ENCODE measurements at places on chromosomes 5 and 9.

DNA sequence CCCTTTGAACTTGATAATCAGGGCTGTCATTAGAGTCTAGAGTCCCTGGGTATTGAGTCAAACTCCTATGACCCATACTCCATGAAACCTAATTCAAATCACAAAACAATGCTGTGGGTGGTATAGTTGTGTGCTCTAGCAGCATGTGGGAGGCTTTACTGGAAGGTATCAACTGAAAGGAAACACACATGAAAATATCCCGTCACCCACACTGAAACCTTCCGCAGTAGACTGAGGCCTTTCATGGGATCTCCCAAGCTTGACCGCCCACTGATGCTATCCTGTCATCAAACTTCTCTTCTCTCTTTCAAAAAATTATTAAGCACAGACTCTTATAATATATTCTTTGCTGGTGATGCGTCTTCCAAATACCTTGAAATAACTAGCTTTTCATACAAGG, 569.1 kb upstream of the MEF2C start:
- no peak for DNase-seq

DNA sequence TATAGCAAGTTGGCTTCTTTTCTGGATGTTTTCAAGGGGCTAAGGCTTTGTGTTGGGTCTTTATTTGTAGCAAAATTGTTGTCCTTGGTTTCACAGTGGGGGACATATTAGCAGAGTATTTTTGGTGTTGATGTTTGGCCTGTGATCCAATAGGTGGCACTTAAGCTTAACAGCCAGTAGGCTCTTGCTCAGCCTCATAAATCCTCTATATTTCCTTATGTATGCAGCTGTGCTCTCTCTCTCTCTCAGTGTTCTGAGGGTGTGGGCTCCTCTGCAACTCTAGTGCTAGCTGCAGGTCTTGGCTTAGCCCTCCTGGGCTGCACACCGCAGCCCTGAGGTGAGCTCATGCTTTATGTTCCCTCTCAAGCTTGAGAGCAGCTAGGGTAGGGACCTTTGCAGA, 195.0 kb upstream of the GHR start:
- DNase-seq = no peak

- DNase-seq = no peak
Observed at GRCh38 chr5:156913355-156913718, 49.7 kb downstream of the TIMD4 start.

GRCh38 chr5:73673161-73673591, 47.2 kb downstream of the ARHGEF28 start:
- DNase-seq = no peak

DNA sequence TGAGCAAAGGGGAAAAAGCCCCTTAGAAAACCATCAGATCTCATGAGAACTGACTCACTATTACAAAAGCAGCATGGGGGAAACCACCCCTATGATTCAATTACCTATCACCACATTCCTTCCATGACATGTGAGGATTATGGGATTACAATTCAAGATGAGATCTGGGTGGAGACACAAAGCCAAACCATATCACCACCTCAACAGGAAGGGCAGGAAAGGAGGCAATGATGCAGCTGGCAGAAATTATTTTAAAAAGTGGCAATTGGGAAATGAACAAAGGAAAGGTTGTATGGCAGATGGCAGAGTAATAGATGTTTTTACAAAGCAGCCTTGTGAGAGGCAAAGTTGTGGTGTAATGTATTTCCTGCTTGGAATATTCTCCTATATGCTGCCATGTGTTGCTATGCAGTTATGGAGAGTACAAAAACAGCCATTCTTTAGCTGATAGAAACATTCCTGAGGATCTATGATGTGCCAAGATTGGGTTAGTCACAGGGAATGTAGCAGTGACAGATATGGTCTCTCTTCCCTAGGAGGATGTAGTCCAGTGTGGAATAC, 138.8 kb downstream of the SMC2 start:
- no peak for DNase-seq

GRCh38 chr5:66828046-66828547, 231.9 kb downstream of the MAST4 start:
- no peak for DNase-seq

DNA sequence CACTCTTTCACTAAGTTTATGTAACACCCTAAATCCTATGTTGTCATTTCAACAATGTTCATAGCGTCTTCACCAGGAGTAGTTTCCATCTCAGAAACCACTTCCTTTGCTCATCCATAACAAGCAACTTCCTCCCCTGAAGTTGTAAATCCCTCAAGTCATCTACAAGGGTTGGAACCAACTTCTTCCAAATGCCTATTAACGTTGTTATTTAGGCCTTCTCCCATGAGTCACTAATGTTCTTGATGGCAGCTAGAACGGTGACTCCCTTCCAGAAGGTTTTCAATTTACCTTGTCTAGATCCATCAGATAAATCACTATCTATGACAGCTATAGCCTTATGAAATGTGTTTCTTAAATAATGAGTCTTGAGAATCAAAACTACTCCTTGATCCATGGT, 73.3 kb upstream of the TARS1 start:
- no peak for DNase-seq

DNA sequence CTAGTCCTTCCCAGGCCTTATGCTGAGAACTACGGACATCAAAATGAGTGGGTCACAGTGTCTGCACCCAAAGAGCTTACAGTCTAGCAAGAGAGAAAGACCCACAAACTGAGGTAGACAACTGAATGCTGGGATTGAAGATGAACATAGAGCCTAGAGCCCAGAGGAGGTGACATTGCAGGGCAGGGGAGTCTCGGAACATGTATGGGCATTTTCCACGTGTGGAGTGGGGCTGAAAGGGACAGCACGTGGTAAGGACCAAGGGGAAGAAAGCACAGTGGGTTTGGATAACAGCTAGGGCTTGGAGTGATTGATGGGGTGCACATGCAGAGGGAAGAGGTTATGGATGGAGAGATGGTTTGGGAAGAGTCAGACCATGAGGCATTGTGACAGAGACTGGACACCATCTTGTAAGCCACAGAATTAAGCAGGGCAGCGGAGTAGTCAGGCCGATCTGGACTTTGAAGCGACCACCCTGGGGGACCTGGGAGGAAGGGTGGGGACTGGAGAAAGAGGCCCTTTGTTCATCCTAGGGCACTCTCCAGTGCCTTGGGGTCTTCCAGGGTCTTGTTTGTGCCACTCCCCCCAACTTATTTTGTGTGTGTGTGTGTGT, 47.5 kb upstream of the SH3PXD2B start:
- DNase-seq = no peak

GRCh38 chr9:125852386-125852785, 105.2 kb downstream of the PBX3 start:
- no peak for DNase-seq

DNA sequence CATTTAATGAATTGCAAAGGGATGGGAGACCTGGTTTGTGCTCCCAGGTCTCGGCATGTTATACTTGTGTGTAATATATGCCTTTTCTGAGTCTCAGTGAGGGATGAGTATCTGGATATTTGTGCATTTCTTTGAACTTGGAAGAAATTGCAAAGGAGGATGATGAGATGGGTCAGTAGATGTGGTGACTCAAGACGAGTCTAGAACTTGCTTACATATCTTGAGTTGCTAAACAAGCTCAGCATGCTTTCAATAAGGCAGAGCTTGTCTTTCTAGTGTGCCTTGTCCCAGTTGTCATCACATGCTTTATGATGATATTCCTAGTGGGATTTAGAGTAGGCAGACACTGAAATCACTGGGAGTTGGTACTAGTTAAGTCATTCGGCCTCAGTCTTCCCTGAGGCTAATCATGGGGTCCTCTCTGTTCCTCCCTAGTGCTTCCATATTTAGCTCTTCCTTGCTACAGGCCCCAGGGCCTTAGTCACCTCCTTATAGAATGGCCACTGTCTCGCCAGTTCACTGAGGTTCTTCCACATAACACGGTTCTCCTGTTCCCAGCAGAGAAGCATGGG, 222.3 kb downstream of the ARRDC3 start:
- no peak for DNase-seq

DNA sequence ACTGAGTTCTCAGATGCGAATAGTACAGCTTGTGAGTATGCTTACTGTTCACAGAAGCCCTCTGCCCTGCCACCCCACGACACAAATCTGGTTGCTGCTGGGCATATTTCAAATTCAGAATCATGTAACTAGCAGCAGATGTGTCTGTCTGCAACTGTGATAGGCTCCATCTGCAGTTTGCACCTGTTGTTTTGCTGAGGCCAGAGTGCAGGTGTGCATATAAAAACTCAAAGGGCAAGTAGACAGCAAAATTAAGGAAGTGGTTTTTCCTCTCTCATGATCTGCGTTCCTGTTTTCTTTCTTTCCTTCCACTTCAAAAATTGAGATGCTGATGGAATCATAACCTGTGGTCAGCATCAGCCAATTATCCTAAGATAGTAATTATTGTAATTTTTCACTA, 1000.5 kb downstream of the PTPRD start:
- DNase-seq = no peak

DNA sequence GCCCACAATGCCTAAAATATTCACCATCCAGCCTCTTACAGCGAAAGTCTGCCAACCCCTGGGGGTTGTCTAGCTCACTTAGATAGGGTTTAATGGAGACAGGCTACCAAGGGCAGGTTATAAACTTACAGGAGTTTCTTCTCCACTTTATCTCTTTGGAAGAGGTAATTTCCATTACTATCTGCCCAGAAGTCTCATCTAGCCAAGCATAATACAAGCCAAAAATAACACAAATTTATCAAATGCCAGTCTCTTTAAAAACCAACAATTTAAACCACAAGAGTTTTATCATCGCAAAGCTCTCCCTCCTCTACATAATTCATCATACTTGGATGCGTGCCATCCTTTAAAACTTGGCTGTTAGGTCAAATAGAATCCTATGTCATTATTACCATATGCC, 6.2 kb downstream of the RBM22 start:
- DNase-seq = no peak

- DNase-seq = no peak
Observed at GRCh38 chr5:98630621-98631020, 142.8 kb upstream of the RGMB start.

- no peak for DNase-seq
Observed at GRCh38 chr9:93297659-93298497, 113.9 kb downstream of the WNK2 start.

GRCh38 chr9:3027210-3027609, 183.3 kb upstream of the PUM3 start:
- DNase-seq = no peak

DNA sequence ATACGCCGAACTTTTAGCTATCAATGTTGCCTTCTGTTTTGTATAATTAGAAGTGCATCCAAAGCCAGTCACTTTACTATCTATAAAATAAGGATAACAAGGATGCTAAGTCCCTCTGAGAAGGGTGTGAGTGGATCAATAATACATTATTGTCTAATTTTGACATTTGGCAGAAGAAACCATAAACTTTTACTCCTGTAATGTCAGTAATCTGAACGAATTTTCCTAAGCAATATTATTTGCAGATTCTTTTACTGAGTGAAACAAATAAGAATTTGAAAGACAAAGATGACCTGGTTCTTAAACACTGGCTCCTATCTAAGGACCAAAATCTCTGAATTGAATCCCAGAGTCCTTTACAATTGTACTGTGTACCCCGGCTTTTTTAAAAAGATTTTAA, 126.6 kb upstream of the TMEM161B start:
- no peak for DNase-seq

DNA sequence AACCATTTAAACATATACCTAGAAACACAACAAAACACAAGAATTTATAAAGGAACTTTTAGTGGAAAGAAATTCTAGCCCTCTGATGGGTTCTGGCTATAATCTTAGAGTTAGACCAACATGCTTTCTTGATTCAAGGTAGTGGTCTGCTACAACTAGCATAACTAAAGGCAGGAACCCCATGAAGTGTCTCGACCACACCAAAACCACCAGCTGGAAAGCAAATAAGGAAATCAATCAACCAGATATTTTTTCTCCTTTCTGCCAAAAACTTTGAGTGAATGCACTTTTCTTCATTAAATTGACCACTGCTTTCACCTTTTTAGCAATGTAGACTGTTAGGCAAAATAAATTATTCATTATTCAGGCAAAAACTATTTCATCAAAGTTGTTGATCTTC, 346.4 kb downstream of the EBF1 start:
- no peak for DNase-seq

DNA sequence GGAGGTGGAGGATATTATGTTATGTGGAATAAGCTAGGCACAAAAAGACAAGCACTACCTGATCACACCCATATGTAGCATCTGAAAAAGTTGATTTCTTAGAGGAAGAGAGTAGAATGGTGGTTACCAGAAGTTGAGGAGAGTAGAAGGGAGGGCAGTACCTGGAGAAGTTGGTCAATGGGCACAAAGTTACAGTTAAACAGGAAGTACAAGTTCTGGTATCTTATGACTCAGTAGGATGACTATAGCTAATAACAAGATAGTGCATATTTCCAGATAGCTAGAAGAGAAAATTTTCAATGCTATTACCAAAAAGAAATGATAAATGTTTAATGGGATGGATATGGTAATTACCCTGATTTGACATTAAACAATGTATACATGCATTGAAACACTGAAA, 686.7 kb downstream of the ISL1 start:
- no peak for DNase-seq

- DNase-seq = no peak
Observed at GRCh38 chr5:52328220-52328806, 459.4 kb upstream of the ITGA1 start.

DNA sequence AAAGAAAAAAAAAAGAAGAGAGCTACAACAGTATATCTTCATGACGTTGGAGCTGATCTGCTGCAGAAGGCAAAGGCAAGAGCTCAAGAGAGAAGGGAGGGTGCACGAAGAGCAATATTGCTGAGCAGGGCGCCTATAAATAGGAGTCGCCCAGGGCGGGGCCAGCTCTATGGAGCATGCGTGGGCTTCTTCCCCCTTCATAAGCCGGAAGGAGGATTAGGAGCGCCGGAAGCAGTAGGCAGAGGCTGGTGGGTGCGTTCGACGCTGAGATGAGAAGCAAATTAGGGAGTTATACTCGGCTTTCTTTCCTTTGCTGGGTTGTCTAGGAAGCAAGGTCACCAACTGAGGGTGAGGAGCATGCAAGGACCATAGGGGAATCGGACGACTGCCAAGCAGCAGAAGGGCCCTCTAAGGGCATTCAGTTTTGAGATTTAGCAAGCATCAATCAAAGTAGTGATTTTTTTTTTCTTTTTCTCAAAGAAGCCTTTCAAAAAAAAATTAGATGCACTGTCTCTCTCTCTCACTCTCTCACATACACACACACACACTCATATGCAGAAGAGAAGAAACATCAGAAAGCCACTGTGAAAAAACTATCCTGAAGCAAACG, 496.7 kb downstream of the ENC1 start:
- no peak for DNase-seq

- DNase-seq = no peak
Observed at GRCh38 chr5:37662789-37663485, 176.9 kb downstream of the GDNF start.

- no peak for DNase-seq
Observed at GRCh38 chr5:81839034-81839433, 88.1 kb upstream of the SSBP2 start.

DNA sequence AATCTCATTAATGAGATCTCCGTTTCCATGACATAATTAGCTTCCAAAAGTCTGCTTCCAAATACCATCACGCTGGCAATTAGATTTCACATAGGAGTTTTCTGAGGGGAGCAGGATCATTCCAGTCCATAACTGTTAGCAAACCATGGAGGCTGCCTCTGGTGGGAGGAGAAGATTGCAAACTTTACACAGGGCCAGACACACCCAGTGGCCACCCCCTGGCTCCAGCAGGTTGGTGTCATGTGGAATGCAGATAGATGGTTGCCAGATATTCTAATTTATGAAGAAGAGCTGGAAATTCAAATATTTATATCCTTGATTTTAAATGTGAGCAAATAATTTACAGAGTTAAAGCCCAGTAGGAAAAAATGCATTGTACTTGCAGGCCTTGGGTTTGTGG, 164.2 kb downstream of the ICE1 start:
- no peak for DNase-seq

Measured in activated CD8-positive, alpha-beta memory T cell treated with anti-CD3 and anti-CD28 coated beads for 1 hour (primary cell).